ENCODE measurements at places on chromosomes 11 and 22. TPM values are rescaled to one million over a fixed set of nuclear protein-coding genes. Genes with fewer than 3 reads are reported as not detected.

MIOX gene
- total RNA-seq, result not detected

PRODH gene
- 0.82 TPM for total RNA-seq

PRSS23 gene
- 23.6 TPM for total RNA-seq

SEPTIN3 gene
- 123 TPM for total RNA-seq

CTSF gene
- total RNA-seq, result 34.6 TPM

CRACR2B gene
- 0.82 TPM for total RNA-seq

CD248 gene
- total RNA-seq, result 1.2 TPM

CRY2 gene
- 40.4 TPM for total RNA-seq

KCNK4 gene
- 1.6 TPM for total RNA-seq

FGF4 gene
- total RNA-seq, result not detected

SSTR3 gene
- 0.41 TPM for total RNA-seq
